ENCODE measurements at places on chromosomes 3 and 15.
A peak's percentile ranks its signal among the peaks of the same experiment; 100 is the strongest.

DNA sequence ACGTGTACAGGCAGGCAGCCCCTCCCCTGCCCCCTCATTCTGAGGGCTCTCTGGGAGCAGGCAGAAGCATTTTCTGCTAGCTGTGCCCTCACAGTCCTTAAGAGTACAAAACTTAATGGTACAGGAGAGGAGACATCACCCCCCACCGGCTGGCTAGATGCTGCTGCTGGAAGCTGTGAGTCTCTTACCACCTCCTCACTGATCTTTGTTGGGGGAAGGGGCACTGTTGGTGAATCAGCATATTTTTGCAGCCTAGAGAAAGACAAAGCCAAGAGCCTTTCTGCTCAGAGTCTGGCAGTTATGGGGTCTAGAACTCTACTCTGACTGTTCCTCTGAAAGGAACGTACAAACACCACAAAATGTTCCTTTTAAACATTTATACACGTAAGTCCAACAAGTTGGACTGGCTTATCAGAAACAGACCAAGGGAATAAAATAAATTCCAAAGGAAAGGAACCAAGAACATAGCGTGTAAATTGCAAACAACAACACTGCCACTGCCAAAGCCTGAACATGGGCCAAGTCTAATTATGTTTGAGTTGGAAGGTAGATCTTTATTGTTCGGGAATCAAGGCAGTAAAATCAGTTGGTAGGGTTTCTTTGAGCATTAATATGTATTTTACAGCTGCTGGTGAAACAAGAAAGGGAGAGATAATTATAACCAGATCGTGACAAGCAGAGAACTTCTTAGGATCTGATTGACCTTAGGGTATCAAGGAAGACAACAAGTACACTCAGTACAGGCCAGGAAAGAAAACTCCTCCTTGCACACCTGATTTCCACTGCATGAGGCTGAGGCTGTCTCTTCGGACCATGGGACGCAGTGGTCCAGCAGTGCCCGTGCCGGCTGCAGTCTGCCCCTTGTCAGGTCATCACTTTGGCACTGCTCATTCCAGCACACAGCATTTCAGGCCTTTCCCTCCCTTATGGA lies 27.4 kb downstream of the CLK3 start:
- ATAC-seq, result no peak

DNA sequence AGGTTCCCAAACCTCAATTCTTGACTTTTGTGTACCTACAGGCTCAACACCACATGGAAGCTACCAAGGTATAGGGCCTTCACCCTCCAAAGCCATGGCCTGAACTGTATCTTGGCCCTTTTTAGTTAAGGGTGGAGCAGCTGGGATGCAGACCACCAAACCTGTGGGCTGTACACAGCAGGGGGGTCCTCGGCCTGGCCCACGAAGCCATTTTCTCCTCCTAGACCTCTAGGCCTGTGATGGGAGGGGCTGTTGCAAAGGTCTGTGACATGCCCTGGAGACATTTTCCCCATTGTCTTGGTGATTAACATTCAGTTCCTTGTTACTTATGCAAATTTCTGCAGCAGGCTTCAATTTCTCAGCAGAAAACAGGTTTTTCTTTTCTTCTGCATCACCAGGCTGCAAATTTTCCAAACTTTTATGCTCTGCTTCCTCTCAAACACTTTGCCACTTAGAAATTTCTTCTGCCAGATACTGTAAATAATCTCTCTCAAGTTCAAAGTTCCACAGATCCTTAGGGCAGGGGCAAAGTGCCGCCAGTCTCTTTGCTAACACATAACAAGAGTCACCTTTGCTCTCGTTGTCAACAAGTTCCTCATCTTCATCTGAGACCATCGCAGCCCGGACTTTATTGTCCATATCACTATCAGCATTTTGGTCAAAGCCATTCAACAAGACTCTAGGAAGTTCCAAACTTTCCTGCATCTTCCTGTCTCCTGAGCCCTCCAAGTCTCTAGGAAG lies 90.9 kb upstream of the PLXND1 start:
- no peak for ATAC-seq

DNA sequence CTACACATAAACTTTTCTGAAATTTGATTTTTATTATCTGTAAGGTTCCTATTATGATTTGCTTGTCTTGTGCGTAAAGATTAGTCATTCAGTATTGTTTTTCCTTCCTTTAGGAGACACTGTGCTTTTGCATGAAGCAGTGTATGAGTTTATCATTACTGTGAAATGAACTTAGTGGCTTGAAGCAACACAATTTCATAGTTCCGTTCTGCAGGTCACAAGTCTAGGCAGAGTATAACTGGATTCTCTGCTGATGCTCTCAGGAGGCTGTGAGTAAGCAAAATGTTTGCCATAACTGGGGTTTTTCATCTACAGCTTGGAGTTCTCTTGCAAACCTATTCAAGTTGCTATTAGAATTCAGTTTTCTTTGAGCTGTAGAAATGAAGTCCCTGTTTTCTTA lies 1136.1 kb downstream of the OTOL1 start:
- no peak for ATAC-seq

DNA sequence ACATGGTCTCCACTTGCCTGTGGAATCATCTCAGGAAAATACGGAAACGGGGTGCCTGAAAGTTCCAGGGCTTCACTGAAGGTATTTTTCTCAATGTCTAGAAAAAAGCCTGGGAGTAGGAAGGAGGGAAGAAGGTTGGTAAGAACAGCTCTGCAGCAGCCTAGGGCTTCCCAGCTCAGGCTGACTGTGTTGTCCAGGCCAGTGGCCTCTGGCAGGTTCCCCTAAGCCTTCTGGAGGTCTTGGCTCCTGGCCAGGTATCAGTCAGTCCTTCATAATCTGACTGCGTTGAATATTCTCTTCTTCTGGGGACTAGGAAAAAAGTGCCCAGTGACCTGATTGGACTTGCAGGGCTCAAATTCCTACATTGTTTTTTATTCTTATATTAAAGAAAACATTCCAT lies 38.6 kb downstream of the SSR3 start:
- ATAC-seq, result peak; percentile 48

DNA sequence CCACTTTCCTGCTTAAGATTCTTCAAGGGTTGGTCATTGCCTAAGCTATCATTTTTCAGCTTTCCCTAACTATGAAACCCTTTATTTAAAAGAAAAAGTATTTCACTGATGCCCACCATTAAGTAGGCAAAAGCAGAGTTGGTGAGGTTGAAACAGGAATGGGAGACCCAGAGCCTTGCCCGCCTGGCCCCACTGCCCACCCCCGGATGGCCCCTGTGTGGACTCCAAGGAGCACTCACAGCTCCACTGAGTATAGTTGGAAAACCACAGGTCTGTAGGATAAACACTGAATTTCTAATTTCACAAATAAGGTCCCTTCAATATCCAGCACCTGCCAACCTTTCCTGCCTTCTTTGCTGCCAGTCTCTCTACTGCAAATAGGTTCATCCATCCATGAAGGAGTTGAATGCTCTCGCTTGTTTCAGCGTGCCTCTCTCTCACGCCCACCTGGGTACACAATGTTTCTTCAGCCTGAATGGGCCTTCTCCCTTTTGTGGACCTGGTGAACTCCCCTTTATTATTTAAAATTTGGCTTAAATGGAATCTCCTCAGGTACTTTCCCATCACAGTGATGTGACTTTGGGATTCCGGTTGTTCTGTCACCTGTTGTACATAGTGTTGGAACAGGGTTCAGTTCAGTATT lies 8.7 kb upstream of the ACAP2 start:
- ATAC-seq, result no peak

DNA sequence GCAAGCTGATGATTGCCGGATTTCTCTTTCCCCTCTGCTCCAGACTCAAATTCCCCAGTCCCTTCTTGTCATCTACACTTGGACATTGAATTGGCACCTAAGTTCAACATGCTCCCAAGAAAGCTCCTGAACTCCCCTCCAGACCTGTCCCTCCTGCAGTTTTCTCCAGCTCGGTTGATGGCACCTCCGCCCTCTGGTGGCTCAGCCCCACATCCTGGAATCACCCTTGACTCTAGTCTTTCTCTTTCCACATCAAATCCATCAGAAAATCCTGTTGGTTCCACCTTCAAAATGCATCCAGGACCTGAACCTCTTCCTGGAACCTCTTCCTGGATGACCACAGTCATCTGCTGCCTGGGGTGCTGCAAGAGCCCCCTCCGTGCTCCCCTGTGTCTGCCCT lies 60.1 kb downstream of the RASGRF1 start:
- ATAC-seq, result no peak

GRCh38 chr3:2771193-2771592 lies 339.0 kb downstream of the IL5RA start:
- no peak for ATAC-seq

DNA sequence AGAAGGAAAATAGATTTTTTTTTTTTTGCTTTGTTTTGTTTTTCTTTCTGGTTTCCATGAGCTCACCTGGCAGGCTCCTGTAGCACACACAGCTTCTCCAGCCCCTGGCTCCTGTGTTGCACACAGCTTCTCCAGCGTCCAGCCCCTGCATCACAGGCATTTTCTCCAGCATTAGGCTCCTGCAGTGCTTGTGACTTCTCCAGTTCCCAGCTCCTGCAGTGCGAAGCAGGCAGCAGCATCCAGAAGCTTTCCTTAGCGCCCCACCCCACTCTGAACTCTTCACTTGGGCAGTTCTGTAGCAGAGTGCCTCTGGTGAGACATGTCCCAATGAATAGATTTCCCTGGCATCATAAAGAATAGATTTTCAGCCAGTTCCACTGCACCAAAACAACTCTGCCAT lies 5.5 kb upstream of the CCDC39 start:
- no peak for ATAC-seq

DNA sequence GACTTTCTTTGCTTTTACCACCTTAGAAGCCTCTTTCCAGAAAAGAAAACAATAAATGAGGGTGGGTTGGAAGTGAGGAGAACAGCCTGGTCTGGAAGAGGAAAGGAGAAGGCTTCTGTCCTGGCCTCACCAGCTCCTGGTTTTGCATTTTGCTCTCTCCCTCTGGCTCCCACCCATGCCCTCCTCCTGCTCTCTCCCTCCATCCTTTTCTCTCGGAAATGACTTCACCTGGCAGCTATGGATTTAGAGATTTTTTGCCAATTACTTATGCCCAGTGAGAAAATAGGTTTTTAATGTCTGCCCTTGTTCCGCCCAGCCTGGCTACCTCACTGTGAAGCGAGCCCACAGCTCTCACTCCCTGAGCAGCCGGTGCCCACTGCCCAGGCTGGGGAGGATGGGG lies 77.9 kb upstream of the NTRK3 start:
- no peak for ATAC-seq

GRCh38 chr3:141485641-141486495 lies 959 bp upstream of the RASA2 start:
- ATAC-seq, result no peak

GRCh38 chr3:63557912-63558311 lies 94.6 kb upstream of the SNTN start:
- no peak for ATAC-seq

GRCh38 chr3:192887701-192888100 lies 30.0 kb downstream of the MB21D2 start:
- no peak for ATAC-seq

DNA sequence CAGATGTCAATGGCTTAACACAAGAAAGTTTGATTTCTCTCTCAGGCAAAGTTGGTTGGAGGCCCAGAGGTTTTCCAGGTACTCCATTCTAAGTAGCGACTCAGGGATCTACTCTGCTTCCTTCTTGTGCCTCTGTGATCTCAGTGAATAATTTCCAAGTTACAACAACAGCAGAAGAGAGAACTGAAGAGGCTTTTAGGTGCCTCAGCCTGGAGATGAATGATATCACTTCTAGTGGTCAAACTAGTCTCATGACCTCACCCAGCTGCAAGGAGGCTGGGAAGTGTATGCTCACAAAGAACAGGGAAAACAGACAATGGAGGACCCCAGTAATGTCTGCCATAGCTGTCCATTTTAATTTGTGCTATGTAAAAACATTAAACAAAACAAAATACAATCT lies 4.6 kb upstream of the PRICKLE2 start:
- peak; percentile 50 for ATAC-seq

DNA sequence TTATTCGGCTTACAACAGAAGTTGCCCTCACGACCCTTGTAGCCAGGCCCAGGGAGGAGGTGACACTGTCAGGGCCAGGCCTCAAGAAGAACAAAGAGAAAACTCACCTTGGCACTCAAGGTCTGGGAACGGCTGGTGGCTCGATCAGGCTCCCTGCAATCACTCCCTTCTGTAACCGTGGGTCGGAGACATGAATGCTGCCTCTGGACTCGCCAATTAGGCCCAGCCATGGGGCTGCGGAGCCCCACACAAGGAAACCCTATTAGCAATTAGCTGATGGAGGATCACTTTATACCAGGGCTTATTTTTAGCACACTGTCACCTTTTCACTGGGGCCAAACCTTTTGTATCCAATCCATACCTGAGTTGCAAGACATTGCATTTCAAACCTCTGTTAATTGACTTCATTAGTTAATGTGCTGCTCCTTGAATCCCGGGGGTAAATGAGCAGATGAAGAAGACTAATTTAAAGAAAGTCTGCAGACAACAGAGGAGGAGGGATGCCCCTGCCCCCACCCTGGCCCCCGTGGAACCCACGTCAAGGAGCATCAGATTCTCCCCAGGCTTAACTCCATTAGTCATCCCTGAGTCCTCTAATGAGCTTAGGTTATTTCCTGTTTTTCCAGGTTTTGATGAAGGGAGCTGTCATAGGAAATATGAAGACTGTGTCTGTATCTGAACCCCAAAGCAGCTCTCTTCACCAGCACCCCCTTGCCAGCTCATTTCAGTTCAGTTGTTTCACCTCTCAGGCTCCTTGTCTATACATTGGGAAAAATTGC lies 255.3 kb downstream of the RORA start:
- ATAC-seq, result peak; percentile 70

GRCh38 chr3:108352176-108352575 lies 55.8 kb downstream of the HHLA2 start:
- ATAC-seq, result no peak

DNA sequence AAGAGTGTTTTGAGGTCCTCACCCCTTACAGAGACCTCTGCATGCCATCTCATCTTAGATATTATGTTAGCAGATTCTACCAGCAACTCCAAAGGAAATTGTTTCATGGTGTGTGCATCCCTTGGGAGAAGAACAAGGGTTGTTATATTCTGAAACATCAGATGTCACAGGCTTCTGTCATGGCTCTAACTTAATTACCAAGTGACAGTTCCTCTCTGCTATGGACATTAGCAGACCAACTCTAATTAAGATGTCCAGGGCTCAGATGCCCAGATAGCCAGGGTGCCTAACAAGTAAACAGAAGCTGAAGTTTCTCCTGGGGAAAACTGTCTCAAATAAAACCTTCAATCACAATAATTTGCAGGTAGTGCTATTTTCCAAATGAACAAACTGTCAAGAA lies 153.1 kb upstream of the BFSP2 start:
- ATAC-seq, result peak; percentile 43

DNA sequence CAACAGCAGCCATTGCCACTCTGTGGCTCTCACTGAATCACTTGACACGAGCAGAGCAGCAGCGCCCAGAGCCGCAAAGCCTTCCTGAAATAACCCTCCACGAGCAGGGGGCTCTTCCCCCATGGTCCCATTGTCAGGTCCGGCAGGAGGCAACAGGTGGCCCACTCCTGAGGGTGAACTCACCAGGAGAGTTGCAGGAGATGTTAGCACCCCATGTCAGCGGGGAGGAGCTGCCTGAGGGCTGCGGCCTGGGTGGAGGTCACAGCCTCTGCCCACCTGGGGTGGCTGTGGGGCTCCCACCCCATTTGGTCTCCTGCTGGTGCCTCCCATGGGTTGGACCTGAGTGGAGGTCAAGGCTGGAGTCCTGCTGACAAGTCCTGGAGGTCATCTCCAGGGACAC lies 12.3 kb upstream of the C3orf22 start:
- no peak for ATAC-seq

GRCh38 chr15:29652595-29652994 lies 169.7 kb downstream of the TJP1 start:
- ATAC-seq, result no peak

Measured in SK-N-SH treated with all-trans-retinoic acid at 6 μM for 48 hours (cell line).